ENCODE measurements at places on chromosomes 5 and 9.

DNA sequence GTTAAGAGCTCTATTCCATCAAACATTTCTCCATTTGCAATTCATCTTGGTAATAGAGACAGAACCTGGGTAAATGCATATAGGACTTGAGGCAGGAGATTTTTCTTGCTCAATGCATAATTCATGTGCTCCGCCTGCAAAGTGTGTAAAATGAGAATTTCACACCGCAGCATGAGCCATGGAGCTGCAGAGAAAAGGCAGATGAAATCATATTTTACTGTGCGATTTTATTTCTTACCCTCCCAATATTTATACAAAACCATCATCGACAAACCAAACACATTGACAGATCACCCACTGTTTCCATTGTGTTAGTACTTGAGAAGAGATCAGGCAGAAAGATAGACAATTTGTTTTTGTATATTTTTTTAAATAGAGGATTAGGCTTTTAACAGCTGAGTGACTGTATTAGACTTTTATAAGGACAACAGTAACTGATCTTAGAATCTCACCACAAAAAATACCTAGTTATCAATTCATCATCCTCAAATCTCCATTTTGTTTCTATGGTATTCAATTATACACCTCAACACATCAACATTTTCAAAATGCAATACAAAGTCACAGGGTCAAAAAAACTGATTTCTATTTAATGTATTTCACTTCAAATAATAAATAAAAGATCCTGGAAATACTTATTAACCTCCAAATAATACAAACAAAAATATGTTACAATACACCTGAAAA, 191.1 kb downstream of the AP3B1 start:
- no peak for DNase-seq

DNA sequence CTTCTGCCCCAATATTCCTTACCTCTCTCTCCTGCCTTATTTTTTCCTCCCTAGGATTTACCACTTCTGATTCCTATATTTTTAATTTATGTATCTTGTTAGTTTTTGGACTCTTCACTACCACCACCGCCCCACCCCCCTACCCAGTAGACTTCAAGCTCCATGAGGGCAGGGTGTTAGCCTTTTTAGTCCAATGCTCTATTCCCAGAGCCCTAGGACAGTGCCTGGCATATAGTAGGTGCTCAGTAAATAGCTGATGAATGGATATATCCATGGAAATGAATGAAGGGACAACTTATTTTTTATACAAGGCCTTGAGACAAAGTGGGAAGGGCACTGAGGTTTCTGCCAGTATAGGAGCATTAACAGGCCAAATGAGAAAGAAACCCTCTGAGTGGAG, 41.5 kb downstream of the IRF1 start:
- no peak for DNase-seq

DNA sequence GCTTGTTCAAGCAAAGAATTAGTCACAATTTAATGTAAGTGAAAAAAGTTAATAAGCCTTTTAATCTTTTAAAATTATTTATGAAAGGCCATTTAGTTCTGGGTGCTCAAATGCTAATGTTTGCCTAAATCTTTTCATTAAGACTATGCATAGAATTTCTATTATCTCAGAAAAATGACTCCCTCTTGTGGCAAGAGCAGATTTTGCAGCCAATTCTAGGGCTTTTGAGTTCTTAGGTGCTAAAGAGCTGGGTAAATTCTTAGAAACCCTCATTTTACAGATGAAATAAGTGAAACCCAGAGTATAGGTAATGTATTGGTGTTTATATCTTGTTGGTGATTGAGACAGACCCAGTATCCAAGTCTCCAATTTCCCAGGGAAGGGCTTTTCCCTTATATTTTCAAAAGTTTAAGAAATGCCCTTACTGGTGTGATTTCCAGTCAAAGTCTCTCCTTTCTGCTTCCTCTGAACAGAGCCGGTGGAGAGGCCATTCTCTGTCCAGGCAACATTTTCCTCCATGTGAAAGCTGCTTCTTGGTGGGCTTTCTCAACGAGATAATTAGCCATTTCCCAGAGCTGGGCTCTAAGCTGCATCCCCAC, 24.1 kb upstream of the PCSK5 start:
- DNase-seq, result peak; percentile 30

DNA sequence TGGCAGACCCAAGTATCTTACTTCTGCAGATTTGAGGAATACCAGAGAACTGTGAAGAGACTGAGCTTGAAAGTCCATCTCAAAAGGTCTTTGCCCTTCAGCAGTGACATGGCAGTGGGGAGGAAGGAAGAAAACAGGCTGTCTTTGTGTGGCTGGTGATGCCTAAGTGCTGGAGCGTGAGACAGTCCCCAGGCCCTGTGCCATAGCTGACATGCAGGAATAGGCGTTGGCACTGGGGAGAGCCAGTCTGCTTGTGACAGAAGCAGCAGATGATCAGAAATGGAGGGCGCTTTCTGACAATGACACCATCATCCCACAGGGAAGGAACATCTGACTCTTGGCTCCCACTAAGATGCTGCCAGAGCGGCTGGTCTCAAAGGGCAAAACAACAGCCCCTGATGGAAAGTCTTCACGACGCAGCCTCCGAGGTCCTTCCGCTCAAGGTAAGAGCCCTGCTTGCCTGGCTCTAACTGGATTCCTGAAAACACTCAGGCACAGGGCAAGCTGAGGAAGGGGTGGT, 15.5 kb upstream of the GLRX start:
- DNase-seq, result no peak

DNA sequence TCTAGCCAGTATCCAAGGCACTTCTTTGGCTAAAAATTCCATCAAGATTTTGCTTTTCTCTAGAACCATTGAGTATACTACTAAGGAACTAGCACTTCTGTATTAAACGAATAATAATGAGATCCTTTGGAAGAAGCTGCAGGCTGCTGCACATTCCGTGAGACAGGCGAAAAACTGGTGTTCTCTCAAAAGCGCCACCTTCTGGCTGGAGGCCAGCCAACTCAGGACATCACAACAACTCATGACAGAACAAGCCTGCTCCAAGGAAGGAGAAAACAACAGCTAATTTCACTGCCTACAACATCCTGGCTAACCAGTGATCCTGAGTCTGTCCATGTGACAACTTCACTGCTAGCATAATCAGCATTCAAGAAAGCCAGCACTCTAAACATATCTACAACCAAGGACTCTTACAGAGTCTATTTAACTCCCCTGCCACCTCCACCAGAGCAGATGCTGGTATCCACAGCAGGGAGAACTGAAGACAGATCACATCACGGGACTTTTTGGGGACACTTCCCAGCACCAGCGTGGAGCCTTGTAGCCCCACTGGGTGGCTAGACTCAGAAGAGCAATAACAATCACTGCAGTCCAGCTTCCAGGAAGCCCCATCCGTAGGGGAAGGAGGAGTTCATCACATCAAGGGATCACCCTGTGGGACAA, 150.5 kb downstream of the YTHDC2 start:
- DNase-seq, result no peak

DNA sequence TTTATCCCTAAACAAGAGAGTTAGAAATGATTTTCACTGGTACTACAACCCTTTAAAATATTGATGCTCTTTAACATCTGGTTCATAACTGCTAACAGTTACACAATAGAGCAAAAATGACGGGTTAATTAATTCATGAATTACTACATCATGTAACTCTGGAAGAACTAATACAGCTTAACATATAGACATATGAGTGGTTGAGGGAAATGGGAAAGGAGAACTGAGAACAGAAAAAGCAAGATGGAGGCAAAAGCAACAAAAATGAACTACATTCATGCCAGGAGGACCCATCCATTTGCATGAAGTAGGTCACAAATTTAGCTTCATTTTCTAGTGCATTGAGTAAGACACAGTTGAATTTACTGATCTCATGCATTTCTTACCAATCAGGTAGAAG, 61.8 kb downstream of the C9 start:
- no peak for DNase-seq

- DNase-seq, result peak; percentile 2
These were observed 95.3 kb upstream of the SLC12A2 start for GRCh38 chr5:127988146-127988760.

DNA sequence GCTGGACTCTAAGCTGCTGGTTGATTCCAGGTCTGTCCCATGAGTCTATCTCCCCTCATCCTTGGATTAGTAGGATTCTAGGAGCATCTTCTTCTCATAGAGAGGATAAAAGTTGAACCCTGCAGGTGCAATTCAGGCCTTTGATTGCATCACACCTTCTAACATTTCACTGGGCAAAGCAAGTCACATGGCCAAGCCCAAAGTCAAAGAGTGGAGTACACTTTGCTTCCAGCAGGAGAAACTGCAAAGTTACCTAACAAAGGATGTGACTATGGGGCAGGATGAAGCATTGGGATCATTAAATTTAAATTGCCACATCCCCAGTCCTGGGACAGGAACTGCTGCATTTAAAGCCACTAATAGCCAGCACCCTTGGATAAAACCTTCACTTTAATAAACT, 51.0 kb upstream of the EGFLAM start:
- DNase-seq, result no peak

Measured in NCI-H2227 treated with DMSO at 0.1 percent for 48 hours (cell line).